ENCODE measurements at places on chromosomes 2 and 18. TPM values are rescaled to one million over a fixed set of nuclear protein-coding genes. Genes with fewer than 3 reads are reported as not detected.

Gene SFT2D3
- total RNA-seq, result 5.9 TPM

- H3K36me3 ChIP-seq, result no peaks in the 10 kb centered on the region
- no peaks in the 10 kb centered on the region for H3K4me1 ChIP-seq
- no peak for DNase-seq
- H3K27me3 ChIP-seq, result peaks cover 11% of the 10 kb centered on the region
- no peak overlapping the region for H3K4me3 ChIP-seq
Observed at GRCh38 chr2:176947754-176948153, 264.8 kb upstream of the HNRNPA3 start.

DNA sequence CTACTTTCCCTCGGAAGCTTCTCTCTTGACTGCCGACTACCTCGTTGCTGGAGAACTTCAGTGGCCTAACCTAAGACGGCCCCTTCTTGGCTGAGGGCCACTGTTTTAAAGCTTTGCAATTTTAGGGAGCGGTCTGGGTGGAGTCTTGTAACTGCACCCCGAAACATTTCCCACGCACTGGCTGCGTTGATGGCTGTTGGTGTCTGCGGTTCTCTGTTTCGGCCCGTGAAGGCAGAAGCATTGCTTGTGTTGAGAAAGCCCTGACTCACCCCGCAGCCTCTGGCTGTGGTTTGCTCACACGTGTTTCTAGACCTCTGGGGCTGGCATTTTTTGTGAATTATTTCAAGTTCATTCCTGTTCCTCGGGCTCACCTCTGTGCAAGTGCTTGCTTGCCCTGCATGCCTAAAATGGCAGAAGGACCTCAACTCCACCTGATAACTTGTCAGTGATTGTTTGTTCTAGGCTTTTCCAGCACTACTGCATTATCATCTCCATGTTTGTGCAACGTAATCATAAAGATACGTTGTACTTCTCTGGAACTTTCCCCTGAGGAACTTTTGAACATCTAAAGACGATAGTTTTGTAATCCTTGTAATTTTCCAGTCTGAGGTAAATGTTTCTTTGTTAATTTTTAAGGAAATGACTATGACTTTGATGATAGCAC lies 94.2 kb upstream of the DLX2 start:
- DNase-seq, result no peak
- H3K4me3 ChIP-seq, result no peak overlapping the region
- peaks cover 2% of the 10 kb centered on the region for H3K4me1 ChIP-seq
- H3K27ac ChIP-seq, result no peak overlapping the region

DNA sequence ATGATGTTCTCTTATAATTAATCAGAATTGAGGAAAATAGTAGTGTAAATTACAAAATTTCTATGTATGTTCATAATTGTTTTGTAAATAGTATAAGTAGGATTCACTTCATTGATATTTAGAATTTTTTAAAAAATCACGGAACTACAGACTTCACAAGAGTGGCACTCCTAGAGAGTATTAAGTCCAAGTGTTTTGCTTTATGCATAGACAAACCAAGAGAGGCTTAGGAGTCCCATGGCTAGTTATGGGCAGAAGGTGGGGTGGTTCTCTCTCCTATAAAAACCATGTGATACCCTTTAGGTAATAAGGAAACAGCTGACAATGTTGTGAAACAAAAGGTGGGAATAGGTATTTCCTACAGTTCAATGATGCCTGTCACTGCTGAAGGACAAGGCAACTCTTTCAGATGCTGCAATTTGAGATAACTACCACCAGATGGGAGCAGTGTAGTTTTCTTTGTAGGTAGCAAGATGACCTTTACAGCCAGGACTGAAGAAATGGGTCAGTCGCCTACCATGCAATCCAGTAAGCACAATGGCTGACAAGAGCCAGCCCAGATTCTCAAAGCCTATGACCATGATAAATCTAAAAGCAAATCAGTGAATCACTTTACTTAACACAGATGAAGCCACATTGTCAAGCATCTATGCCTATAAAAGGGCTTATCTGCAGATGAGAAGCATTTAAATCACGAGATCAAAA lies 83.9 kb downstream of the AAK1 start:
- H3K27me3 ChIP-seq, result no peaks in the 10 kb centered on the region
- peaks cover 67% of the 10 kb centered on the region for H3K4me1 ChIP-seq
- no peak for DNase-seq
- peak overlapping the region; percentile 7 for H3K4me3 ChIP-seq
- peak overlapping the region; percentile 52 for H3K27ac ChIP-seq

Gene ANO7
- 4.3 TPM for total RNA-seq

DNA sequence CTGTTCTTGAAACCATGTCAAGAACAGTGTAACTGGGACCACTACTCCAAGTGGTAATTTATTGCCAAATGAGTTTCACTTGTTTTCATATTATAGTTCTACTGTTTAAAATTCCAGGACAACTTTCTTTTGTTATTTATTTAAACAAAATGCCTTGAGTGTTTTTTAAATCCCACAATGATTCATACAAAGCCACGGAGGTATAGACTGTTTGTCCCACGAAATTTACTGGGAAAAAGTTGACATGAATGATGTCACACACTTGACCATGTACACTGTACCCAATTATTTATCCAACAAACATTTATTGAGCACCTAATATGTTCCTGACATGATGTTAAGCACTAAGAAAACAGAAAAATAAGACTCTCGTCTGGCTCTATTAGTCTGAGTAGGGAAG lies 243.9 kb upstream of the SIX2 start:
- H3K4me3 ChIP-seq, result no peak overlapping the region
- DNase-seq, result no peak
- H3K27me3 ChIP-seq, result peaks cover 12% of the 10 kb centered on the region
- H3K4me1 ChIP-seq, result no peaks in the 10 kb centered on the region

Gene COMMD1
- total RNA-seq, result 29.1 TPM

DNA sequence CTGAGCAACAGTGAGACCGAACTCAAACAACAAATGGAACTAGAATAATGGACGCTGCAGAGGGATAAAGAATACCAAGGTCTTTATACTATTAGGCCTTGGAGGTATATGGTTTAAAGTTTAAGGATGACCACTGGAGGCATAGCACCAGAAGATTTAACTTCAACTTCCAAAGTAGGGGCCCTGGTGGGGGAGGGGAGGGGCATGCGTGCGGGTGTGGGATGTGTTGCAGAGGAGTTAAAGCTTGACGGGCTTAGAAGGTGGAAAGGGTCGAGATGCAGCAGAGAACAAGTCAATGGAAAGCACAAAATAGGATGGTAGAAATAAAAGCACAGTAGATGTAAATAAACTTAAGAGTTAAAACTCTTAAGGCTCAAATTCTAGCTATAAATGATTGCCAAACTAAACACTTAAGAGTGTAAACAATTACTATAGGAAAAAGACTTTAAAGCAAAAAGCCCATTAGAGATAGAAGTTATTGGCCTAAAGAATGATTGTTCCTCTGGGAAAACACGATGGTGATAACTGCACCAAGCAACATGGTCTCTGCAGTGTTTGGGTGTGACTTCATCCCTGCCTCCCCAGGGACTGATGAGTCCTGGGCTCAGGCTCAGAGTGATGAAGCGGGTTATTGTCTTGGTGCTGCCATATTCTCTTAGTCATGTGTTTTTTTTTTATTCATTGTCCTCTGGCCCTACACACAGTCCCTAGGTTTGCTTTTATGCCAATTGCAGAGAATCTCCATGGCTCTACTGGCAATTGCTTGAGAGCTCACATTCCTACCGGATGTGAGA lies 13.0 kb downstream of the RRM2 start:
- DNase-seq, result no peak
- H3K27me3 ChIP-seq, result no peaks in the 10 kb centered on the region
- H3K4me3 ChIP-seq, result no peak overlapping the region
- H3K36me3 ChIP-seq, result peaks cover 46% of the 10 kb centered on the region
- H3K4me1 ChIP-seq, result peaks cover 14% of the 10 kb centered on the region

- H3K36me3 ChIP-seq, result no peaks in the 10 kb centered on the region
- peaks cover 17% of the 10 kb centered on the region for H3K4me1 ChIP-seq
- no peak overlapping the region for H3K27ac ChIP-seq
- H3K27me3 ChIP-seq, result no peaks in the 10 kb centered on the region
- no peak overlapping the region for H3K4me3 ChIP-seq
Observed at GRCh38 chr18:54129448-54130067, 94.9 kb downstream of the MBD2 start.

Gene SPR
- 9.5 TPM for total RNA-seq

DNA sequence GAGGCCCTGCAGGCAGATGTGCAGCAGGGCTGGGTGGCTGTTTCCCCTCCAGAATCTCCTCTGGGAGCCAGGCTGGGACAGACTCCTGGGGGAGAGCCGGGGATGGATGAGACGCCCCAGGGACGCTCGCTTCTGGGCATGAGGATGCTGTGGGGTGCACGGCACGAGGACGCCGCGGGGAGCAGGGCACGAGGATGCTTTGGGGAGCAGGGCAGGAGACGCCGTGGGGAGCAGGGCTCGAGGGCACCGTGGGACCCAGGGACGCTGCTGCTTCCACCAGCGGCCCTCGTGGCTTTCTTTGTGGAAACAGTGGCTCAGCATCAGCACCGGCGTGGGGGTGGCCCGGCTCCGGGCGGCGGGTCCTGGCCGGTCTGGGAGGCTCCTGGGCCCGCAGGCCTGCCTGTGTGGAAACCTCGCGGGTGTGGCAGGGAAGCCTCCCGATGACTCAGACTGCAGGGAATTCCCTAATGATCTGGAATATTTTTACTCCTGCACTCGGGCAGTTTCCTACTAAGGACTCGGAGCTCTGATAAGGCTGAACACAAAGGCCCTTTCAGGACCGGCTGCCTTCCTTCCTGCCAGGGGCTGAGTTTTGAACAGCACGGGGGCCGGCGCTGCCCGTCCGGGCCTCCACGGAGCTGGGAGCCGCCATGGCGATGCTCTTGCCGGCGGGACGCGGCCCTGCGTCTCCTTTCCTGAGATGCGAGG lies 62.6 kb downstream of the NFATC1 start:
- no peak overlapping the region for H3K4me3 ChIP-seq
- H3K36me3 ChIP-seq, result peaks cover 32% of the 10 kb centered on the region
- no peaks in the 10 kb centered on the region for H3K27me3 ChIP-seq
- DNase-seq, result no peak

Gene TRMT61B
- total RNA-seq, result 17.3 TPM

Gene KCNE4
- not detected for total RNA-seq

DNA sequence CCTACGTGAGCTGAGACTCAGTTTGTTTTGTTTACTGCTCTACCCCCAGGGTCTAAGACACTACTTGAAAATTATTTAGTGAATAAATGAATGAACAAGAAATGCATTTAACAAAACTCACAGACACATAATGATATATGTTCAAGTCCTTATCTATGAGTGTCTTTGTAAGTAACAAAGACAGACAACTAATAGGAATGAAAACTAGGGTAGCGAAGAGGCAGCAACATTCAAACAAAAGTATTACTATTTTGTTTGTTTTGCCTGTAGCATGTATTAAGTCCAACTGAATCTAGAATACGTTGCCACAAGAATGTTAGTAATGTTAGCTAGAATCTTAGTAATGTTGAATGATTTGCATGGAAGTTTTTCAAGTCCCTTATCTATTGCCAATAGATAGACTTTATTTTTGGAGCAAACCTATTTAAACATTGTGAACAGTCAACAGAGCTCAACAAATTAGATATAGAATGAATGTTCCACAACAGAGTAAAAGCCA lies 144.8 kb upstream of the VWC2L start:
- H3K27ac ChIP-seq, result no peak overlapping the region
- H3K36me3 ChIP-seq, result no peaks in the 10 kb centered on the region
- no peaks in the 10 kb centered on the region for H3K27me3 ChIP-seq
- no peaks in the 10 kb centered on the region for H3K4me1 ChIP-seq
- H3K4me3 ChIP-seq, result no peak overlapping the region

GRCh38 chr2:71795486-71795885 lies 342.1 kb downstream of the DYSF start:
- H3K27me3 ChIP-seq, result no peaks in the 10 kb centered on the region
- no peak overlapping the region for H3K4me3 ChIP-seq
- no peaks in the 10 kb centered on the region for H3K36me3 ChIP-seq
- DNase-seq, result no peak

GRCh38 chr18:73288813-73289212 lies 421.0 kb upstream of the NETO1 start:
- no peaks in the 10 kb centered on the region for H3K36me3 ChIP-seq
- DNase-seq, result no peak
- H3K4me1 ChIP-seq, result no peaks in the 10 kb centered on the region
- no peak overlapping the region for H3K4me3 ChIP-seq

Gene CEP192
- 37.4 TPM for total RNA-seq

- no peak overlapping the region for H3K27ac ChIP-seq
- H3K36me3 ChIP-seq, result no peaks in the 10 kb centered on the region
- H3K4me3 ChIP-seq, result no peak overlapping the region
- no peaks in the 10 kb centered on the region for H3K4me1 ChIP-seq
- peaks cover 36% of the 10 kb centered on the region for H3K27me3 ChIP-seq
Observed at GRCh38 chr18:48428475-48429177, 19.4 kb upstream of the ZBTB7C start.

- no peaks in the 10 kb centered on the region for H3K36me3 ChIP-seq
- H3K27ac ChIP-seq, result no peak overlapping the region
- no peaks in the 10 kb centered on the region for H3K4me1 ChIP-seq
- peaks cover 5% of the 10 kb centered on the region for H3K27me3 ChIP-seq
- H3K4me3 ChIP-seq, result no peak overlapping the region
Observed at GRCh38 chr2:199409759-199410529, 47.8 kb downstream of the SATB2 start.

- H3K27ac ChIP-seq, result peak overlapping the region; percentile 14
- peaks cover 25% of the 10 kb centered on the region for H3K4me1 ChIP-seq
- H3K27me3 ChIP-seq, result peaks cover 87% of the 10 kb centered on the region
- no peak for DNase-seq
- H3K36me3 ChIP-seq, result no peaks in the 10 kb centered on the region
Observed at GRCh38 chr2:19362094-19362754, 3.8 kb upstream of the OSR1 start.

Gene EN1
- not detected for total RNA-seq

DNA sequence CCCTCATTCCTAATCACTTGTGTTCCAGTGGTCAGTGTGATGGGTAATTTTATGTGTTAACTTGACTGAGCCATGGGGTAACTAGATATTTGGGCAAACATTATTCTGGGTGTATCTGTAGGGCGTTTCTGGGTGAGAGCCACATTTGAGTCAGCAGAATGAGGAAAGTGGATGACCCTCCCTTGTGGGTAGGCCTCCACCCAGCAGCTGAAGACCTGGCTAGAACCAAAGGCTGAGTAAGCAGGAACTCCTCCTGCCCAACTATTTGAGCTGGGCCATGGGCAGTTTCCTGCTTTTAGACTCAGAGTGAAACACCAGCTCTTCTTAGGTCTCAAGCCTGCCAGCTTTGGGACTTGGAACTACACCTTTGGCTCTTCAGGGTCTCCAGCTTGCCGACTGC lies 141.8 kb downstream of the ACKR3 start:
- H3K4me3 ChIP-seq, result no peak overlapping the region
- H3K27ac ChIP-seq, result no peak overlapping the region
- H3K36me3 ChIP-seq, result no peaks in the 10 kb centered on the region
- DNase-seq, result no peak
- no peaks in the 10 kb centered on the region for H3K4me1 ChIP-seq
- peaks cover 7% of the 10 kb centered on the region for H3K27me3 ChIP-seq

Gene CLHC1
- total RNA-seq, result 12.3 TPM

Gene AQP12B
- total RNA-seq, result not detected

GRCh38 chr2:88081924-88082608 lies 14.4 kb downstream of the SMYD1 start:
- no peaks in the 10 kb centered on the region for H3K4me1 ChIP-seq
- H3K27ac ChIP-seq, result no peak overlapping the region
- H3K4me3 ChIP-seq, result no peak overlapping the region

GRCh38 chr2:75340560-75340959 lies 141.2 kb upstream of the TACR1 start:
- no peak for DNase-seq
- H3K27ac ChIP-seq, result no peak overlapping the region
- no peak overlapping the region for H3K4me3 ChIP-seq
- no peaks in the 10 kb centered on the region for H3K27me3 ChIP-seq
- H3K4me1 ChIP-seq, result no peaks in the 10 kb centered on the region

Gene ZAP70
- total RNA-seq, result 234 TPM

Data from activated T-helper 2 cell treated with anti-CD3 and anti-CD28 coated beads, Interferon-gamma antibody, Interleukin-2, Interleukin-4, amounts not matched to agents 10 μg/mL and 5 μg/mL and 100 μg/mL, durations not matched to agents 14 hours and 24 hours and 36 hours (primary cell).